Aorta (tissue), 5 donors: ENCODE measurements at places on chromosomes 2 and 18. TPM values are rescaled to one million over a fixed set of nuclear protein-coding genes. Genes with fewer than 3 reads are reported as not detected.

GRCh38 chr2:21261591-21261990, 137.8 kb downstream of the TDRD15 start:
- H3K36me3 ChIP-seq, result no peaks in the 10 kb centered on the region
- no peak overlapping the region for H3K27ac ChIP-seq
- no peak for DNase-seq
- H3K4me3 ChIP-seq, result no peak overlapping the region
- no peaks in the 10 kb centered on the region for H3K4me1 ChIP-seq

DNA sequence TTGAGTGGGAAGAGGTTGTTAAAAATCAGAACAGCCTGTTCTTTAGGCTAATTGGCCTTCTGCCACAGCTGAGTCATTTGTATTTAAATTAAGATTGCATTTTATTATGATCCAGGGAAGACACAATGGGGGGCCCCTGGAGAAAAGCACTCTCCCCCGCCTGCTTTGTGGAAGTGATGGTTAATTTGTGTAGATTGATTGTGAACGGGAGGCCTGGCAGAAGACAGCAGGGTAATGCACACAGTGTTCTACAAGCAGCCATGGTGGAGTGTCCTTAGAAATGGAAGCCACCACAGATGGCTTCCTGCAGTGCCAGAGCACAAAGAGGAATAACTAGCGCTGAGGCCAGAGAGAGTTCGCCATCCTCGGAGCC, 19.6 kb downstream of the RAMP1 start:
- H3K36me3 ChIP-seq, result no peaks in the 10 kb centered on the region
- H3K27me3 ChIP-seq, result no peaks in the 10 kb centered on the region
- H3K4me3 ChIP-seq, result no peak overlapping the region
- peaks cover 7% of the 10 kb centered on the region for H3K4me1 ChIP-seq
- no peak overlapping the region for H3K27ac ChIP-seq

DNA sequence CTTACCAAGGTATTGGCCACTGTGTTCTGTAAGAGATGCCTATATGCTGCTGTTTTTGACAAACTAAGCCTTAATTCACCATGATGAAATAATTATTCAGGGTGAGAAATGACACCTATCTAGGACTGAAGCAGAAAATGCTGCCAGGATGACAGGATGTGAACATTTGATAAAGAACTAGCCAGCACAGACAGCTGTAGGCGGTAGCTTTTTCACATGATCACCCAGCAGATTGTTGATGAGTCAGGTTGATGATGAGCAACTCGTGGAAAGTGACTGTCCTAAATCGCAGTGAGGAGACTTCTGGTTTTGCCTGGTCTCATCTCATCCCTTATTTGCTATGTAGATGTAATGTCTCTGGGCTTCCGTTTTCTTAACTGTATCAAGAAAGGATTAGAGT, 144.1 kb downstream of the PRPF40A start:
- H3K27me3 ChIP-seq, result no peaks in the 10 kb centered on the region
- H3K4me3 ChIP-seq, result no peak overlapping the region
- peaks cover 4% of the 10 kb centered on the region for H3K4me1 ChIP-seq
- no peak for DNase-seq
- H3K36me3 ChIP-seq, result no peaks in the 10 kb centered on the region

ICA1L gene
- 10.3 TPM for total RNA-seq

DUSP2 gene
- 5.7 TPM for total RNA-seq

UGT1A8 gene
- not detected for total RNA-seq

PRKCE gene
- 20.3 TPM for total RNA-seq

DNA sequence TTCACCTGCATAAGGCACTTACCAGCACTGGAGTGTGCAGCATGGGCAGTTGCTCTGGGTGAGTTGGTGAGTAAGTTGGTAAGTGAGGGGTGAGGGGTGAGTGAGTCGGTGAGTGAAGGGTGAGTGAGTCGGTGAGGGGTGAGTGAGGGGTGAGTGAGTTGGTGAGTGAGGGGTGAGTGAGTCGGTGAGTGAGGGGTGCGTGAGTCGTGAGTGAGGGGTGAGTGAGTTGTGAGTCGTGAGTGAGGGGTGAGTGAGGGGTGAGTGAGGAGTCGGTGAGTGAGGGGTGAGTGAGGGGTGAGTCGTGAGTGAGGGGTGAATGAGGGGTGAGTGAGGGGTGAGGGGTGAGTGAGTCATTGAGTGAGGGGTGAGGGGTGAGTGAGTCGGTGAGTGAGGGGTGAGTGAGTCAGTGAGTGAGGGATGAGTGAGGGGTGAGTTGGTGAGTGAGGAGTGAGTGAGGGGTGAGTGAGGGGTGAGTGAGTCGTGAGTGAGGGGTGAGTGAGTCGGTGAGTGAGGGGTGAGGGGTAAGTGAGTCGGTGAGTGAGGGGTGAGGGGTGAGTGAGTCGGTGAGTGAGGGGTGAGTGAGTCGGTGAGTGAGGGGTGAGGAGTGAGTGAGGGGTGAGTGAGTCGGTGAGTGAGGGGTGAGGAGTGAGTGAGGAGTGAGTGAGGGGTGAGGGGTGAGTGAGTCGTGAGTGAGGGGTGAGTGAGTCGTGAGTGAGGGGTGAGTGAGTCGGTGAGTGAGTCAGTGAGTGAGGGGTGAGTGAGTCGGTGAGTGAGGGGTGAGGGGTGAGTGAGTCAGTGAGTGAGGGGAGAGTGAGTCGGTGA, 17.1 kb downstream of the THAP4 start:
- no peaks in the 10 kb centered on the region for H3K4me1 ChIP-seq
- H3K27me3 ChIP-seq, result no peaks in the 10 kb centered on the region

GRCh38 chr2:43018179-43019024, 208.0 kb downstream of the ZFP36L2 start:
- H3K36me3 ChIP-seq, result no peaks in the 10 kb centered on the region
- H3K27me3 ChIP-seq, result no peaks in the 10 kb centered on the region
- H3K4me3 ChIP-seq, result no peak overlapping the region
- no peaks in the 10 kb centered on the region for H3K4me1 ChIP-seq

TLK1 gene
- total RNA-seq, result 61.8 TPM

SGPP2 gene
- total RNA-seq, result 0.54 TPM

GRCh38 chr2:204871231-204871953, 326.1 kb downstream of the PARD3B start:
- peaks cover 4% of the 10 kb centered on the region for H3K4me1 ChIP-seq
- no peak overlapping the region for H3K4me3 ChIP-seq
- no peak for DNase-seq
- H3K27me3 ChIP-seq, result no peaks in the 10 kb centered on the region
- no peaks in the 10 kb centered on the region for H3K36me3 ChIP-seq

- H3K27me3 ChIP-seq, result no peaks in the 10 kb centered on the region
- H3K4me3 ChIP-seq, result no peak overlapping the region
- DNase-seq, result no peak
- H3K27ac ChIP-seq, result no peak overlapping the region
- H3K4me1 ChIP-seq, result no peaks in the 10 kb centered on the region
Measured at GRCh38 chr2:57880967-57881366, 165.6 kb upstream of the VRK2 start.
